ENCODE measurements at places on chromosomes 2 and 18.

GRCh38 chr18:59876310-59876626 is 23.5 kb upstream of the PMAIP1 start:
- DNase-seq = no peak

- DNase-seq = no peak
These were observed 134.2 kb downstream of the DSC3 start for GRCh38 chr18:30908381-30908780.

DNA sequence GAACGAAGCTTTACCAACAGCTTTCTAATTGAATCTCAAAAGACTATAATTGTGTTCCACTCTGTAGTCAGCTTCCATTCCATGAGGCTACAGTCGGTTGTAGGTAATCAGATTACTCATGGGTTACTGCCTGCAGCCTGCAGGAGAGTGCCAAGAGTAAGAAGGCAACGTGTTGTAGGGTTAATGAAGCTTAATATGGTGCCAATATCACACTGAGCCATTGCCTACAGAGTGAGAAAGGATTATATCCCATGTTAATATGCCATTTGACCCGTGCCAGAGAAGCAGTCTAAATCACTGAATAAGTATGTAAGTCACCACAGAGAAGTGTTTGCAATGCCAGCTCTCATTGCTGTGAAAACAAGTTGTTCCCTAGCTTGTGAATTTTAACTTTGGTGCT is 734.5 kb upstream of the ACVR2A start:
- DNase-seq = peak; percentile 36

DNA sequence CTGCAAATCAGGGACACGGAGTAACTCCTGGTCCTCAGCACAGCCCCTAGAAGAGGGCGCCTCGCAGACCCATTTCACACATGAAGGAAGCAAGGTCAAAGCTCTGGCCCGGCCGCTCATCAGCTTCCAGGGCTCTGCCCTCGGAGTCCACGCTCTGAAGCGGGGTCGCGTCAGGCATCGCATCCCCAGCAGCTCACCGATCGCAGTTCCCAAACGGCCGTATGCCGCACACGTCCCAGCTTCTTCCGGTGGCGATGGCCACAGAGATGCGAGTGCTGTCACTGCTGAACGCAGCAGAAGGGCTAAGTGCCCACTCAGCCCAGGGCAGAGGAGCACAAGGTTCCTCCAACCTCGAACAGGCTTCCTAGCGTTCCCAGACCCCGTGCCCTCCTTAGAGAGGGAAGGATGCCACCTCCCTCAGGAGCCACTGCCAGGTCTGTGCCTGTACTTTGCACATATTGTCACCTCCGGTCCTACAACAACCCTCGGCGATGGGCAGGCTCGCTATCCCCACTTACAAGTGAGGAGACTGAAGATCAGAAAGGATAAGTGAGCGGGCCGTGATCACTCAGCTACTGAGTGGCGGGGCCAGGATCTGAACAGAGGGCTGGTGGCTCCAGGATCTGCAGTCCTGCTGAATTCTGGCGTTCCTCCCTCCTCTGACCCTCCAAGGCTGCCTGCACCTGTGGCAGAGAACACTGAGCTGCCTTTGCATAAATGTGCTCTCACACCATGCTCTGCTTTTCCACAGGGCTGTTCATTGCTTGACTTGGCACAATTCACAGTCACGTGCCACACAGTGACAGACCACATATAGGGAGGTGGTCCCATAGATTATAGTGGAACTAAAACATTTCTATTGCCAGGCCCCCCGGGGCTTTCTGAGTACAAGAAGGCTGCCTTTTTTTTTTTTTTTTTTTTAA is 71.4 kb downstream of the COPS8 start:
- DNase-seq = peak; percentile 24

DNA sequence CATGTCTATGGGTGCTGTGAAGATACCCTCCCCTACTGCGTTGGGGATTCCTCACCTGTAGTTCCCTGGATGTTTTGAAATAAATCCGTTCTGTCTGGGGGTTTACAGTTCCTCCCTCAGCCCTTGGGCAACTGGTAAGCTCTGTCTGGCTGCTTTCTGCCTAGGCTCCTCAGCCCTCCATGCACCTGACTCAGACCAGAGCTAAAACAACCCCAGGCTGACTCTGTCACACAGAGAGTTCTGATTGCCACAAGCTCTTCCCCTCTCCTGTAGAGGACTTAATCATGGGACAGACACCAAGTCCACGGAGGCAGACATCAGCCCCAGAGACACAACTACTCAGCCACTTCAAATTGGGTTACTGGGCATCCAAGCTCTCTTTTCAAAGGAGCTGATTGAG is 6.3 kb downstream of the VIT start:
- DNase-seq = no peak

GRCh38 chr2:64212801-64213321 is 68.6 kb upstream of the PELI1 start:
- DNase-seq = no peak

DNA sequence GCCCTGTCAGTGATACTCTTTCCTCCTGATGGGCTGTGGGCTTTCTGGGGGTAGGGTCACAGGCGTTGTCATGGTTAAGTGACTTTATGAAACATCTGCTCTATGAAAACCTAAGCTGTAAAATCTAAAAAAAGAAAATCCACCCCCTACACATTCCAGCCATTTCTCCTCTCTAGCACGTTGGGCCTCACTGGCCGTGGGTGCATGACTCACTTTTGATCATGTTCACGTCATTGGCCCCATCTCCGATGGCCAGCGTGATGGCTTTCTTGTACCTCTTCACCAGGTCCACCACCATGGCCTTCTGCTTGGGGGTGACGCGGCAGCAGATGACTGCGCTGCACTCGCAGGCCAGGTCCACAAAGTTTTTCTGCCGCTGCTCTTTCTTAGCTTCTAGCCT is 39.3 kb upstream of the NARS1 start:
- no peak for DNase-seq

GRCh38 chr2:161998857-161999256 is 75.2 kb downstream of the DPP4 start:
- no peak for DNase-seq

GRCh38 chr2:114426756-114427155 is 15.7 kb upstream of the DPP10 start:
- DNase-seq = no peak

DNA sequence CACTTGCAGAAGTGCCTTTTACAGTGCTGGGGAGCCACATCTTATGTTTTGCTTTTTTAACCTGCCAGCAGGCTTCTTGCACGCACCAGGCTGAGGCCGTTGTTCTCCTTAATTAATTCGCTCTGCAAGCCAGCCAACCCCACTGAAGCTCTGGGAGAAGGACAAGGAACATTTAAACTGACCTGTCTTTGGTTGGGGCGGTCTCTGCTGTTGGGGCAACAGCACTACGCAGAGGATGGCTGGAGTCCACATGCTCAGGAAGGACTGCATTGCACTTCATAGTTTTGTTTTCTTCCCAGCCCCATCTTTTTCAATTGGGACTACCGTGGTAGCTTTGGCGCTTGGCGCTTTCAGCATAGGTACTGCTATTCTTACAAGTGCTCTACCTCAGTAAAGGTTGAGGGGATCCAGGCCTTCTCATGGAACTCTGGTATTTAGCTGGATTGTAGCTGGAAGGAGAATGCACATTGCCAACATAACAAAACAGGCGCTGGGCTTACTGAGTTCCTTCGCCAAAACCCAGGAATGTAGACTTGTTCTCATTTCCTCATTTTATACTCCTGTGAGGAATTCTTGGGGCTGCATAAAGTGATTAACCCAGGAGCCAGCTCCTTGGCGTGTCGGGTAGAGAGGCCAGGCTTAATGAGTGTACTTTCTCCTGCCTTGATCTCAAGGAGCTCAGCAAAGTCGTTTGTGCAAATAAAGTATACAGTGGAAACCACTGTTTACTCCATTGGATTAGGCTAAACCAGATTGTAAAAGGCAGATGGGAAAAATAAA is 146.2 kb downstream of the PRKCE start:
- no peak for DNase-seq

DNA sequence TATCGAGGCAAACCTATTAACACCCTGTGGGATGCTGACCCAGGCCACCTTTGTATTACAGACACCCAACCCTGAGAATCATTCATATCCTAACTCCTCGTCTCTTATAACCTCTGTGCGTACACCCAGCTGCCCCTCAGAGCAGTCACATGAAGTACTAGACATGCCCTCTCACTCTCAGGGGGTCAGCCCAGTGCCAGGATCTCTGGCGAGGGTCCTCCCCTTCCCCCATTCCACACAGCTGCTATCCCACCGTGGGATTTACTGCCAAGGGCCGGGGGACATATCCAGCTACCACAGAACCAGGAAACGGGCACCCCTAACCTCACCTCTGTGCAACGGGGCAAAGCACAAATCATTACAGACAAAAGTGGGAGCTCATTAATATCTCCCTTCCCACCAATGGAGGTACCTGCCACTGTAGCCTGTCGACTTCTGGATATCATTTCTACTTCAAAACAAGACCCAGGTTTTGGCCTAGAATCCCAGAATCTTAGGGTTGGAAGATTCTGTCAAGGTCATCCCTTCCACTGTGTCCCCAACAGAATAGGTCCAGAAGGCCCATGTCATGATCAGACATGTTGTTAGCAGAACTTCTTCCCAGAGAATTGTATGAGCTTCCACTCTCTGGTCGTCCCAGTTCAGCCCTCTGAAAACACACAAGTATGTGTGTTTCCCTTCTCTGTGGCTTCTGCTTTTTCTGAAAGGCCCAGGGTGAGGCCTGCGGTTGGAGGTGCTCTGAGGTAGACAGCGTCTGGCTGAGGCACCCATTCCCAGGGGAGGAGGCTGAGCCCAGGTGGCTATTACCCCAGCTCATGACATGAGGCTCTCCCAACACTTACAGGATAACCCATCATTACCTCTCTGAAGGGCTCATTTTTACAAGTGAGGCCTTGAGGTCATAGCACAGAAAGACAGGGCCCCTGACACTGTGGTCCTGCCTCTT is 1.7 kb downstream of the TMBIM1 start:
- DNase-seq = no peak
